Ascending aorta (tissue), 2 donors: ENCODE measurements at places on chromosomes 1 and 21.

- DNase-seq = no peak
Measured at GRCh38 chr1:235077163-235077540, 51.5 kb downstream of the TOMM20 start.

- no peak for DNase-seq
Measured at GRCh38 chr1:24948079-24948827, 18.2 kb upstream of the RUNX3 start.

- DNase-seq = no peak
Measured at GRCh38 chr1:74463333-74463988, 49.0 kb downstream of the LRRC53 start.

DNA sequence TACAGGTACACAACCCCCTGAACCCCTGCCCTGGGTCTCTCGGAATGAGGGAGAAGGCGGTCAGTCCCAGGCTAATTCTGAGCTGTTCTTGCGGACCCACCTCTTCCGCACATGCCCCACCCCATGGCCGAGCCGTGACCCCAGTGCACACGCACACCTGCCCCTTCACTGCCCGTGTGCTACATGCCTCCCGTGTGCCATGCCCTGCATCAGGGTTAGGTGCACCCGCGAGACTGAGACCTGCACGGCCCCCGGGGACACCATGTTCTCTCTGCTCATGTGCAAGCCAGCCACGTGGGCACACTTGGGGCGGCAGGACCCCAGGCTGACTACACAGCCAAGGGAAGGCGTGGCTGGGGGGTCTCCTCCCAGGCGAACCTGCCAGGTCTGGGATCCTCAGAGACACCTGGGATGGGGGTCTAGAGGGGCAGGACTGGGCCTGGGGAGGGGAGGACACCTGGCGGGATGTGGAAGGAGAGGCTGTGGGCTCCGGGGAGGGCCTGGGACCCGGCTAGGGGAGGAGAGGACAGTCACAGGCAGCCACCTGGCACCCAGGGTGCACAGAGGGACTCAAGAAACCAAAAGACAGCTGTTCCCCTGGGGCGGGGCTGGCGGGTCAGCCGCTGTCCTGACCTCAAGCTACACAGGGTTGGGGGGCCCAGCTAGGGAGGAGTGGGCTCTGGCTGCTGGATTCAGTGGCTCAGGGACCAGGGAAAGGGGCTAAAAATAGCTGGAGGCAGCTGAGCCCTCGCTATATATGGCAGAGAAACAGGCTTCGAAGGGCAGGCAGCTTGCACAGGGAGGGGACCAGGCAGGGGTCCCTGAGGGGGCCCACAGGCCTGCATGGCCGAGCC, 133.4 kb downstream of the CASZ1 start:
- no peak for DNase-seq

DNA sequence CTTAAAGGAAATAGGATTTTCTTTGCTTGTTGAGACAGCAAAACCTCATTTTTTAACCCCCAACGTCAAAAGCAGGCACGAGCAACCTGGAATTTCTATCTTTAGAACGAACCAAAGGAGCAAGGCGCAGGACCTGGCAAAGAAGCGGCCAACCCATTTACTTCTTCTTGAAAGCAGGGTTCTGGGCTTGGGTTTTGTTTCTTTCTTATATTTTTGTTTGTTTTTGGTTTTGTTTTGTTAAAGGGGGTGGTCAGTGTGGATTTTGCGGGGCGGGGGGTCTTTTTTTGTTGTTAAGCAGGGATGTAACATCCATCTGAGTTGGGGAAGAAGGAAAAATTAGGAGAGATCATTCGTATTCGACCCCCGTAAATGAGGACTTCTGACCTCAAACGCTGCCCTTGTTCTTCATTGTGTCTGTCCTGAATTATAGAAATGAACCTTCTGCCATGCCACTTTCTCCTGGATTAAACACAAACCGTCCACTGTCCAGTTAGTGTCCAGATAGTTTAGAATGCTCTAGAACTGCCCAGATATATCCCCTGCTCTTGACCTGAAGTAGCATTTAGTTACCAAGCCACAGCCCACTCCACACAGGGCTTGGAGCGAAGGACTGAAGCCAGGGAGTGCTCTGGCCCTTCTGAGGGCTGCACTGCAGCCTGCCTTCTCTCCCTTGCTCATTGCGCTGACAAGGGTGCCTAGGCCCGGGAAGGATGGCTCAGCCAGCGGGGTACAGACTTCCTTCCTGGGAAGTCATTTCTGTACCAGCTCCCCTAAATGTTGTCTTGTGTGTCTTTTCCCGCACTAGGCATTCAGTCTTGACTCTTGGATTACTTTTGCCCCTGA, 909 bp upstream of the APP start:
- no peak for DNase-seq

GRCh38 chr1:186512698-186513457, 52.0 kb upstream of the PDC start:
- DNase-seq = no peak
